Thyroid gland (tissue), 4 donors: ENCODE measurements at places on chromosomes 6 and 20. TPM values are rescaled to one million over a fixed set of nuclear protein-coding genes. Genes with fewer than 3 reads are reported as not detected.

DNA sequence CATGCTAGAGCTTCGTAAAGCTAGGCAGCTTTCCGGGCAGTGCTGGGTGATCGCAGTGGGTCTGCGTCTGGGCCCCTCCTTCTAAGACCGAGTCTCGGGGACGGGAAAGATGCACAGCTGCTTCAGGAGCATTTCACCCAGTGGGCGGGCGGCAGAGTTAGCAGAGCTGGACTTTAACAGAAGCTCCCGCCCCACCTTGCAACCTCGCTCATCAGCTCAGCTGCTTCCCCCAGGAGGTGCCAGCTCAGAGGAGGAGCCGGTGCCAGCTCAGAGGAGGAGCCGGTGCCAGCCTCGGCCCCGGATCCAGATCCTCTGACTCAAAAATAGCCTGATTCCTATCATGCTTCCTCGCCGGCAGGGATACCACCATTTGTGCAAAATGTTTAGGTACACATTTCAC lies 94.5 kb upstream of the RPS6KA2 start:
- no peak for DNase-seq

DNA sequence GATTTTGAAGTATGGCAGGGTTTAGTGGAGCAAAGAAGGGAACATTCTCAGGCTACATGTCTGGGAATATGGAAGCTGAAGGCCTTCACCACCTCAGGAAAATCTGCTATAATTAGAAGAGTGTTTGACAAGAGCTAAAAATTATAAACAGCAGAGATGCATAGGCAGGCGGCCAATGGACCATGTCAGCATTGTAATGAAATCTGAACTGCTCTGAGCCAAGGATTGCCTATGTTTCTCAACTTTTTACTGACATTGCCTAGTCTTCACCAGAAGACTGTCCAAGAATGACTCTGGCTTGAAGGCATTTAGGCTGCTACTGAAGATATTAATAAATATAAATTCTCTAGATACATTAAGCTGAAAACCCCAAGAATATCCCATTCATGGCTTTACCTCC lies 84.1 kb downstream of the C6orf52 start:
- no peak for DNase-seq

Gene CLVS2
- not detected for total RNA-seq

- peak; percentile 58 for DNase-seq
These were observed 173.1 kb downstream of the TFAP2C start for GRCh38 chr20:56801971-56802755.
